Tongue (tissue), 3 donors: ENCODE measurements at places on chromosomes 4 and X.

GRCh38 chr4:100721490-100721889, 203.7 kb upstream of the EMCN start:
- DNase-seq: no peak

DNA sequence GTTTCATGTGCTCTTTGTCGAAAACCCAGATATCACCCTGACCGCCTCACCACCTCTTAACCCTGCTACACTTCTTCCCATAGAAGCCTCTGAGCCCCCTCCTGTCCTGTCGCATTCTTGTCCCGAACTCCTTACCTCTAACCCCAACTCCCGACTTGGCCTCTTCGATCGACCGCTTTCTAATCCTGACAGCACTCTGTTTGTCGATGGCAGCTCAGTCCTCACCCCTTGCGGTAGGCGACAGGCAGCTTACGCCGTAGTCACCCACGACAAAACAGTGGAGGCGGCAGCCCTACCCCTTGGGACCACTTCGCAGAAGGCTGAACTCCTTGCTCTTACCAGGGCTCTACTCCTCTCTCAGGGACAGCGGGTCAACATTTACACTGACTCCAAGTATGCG, 961.7 kb downstream of the RPA4 start:
- no peak for DNase-seq

GRCh38 chr4:40877081-40877480, 127.3 kb downstream of the NSUN7 start:
- no peak for DNase-seq

DNA sequence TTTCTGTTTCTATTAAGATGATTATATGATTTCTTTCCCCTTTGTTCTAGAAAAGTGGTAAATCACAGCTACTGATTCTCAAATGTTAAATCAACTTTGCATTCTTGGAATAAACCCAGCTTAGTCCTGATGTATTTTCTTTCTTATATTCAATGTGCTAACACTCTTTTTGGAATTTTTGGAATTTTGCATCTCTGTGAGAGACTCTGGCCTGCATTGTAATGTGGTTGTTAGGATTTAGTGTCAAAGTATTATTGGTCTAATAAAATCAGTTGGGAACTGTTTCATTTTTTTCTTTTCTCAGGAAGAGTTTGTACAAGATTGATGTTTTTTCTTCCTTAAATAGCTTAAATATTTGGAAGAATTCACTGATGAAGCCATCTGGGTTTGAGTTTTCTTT, 109.6 kb downstream of the KIT start:
- no peak for DNase-seq
